Spinal cord (tissue), 10 donors: ENCODE measurements at places on chromosomes 5 and 9.

GRCh38 chr9:34773306-34773910 lies 63.5 kb upstream of the CCL21 start:
- DNase-seq, result no peak

DNA sequence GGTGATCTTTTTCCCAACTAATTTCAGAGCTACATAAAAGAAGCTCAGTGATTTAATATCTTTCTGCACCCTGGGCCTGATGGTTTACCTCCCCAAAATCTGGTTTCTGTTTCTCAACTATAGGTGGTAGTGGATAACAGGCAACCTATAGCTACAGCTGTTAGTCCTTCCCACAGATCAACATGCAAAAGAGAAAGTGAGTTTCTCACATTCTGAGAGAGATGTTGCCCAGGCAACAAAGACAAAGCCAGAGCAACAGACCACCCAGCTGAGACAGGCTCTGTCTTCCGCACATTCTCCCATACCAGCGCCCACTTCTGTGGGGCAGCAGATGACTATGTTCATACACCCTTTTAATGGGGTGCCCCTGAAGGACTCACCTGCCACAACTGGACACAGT lies 40.7 kb upstream of the PPP2R2B start:
- DNase-seq, result peak; percentile 38

DNA sequence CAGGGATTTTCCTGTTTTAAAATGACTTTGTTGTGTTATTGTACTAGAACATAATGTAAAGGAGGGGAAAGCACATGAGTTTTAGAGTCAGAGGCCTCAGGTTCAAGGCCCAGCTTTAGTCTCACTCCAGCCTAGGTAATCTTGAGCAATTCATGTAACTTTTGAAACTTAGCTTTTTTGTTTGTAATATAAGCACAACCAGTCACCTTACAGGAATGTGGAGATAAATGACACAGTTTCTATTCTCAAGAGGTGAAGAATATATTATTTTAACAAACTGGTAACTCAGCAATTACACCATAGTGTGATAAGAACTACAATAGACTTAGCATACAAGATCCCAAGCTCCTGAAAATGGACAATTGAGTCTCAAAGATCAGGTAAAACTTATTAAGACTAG lies 51.2 kb downstream of the ADAMTS19 start:
- DNase-seq, result no peak

DNA sequence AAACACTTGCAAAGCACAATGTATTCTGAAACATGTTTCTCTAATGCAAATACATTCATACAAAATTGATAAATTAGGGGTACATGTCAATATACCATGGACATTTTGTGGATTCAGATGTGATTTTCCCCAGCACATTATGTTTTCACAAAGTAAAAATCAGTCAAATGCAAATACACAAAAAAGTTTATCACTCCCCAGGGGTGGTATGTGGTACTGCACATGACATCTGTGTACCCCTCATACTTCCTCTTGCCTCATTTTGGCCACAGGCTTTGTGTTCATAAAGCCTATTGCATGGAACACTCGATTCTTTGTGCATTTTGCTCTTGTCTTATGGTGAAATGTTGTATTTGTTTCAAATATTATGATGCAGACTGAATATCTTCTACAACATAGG lies 116.8 kb upstream of the PDE4D start:
- no peak for DNase-seq

- no peak for DNase-seq
Observed at GRCh38 chr5:44833249-44833648, 24.5 kb downstream of the MRPS30 start.

- DNase-seq, result no peak
Observed at GRCh38 chr9:73537561-73537960, 385.9 kb downstream of the ANXA1 start.

- no peak for DNase-seq
Observed at GRCh38 chr5:157130925-157131324, 11.7 kb downstream of the MED7 start.

DNA sequence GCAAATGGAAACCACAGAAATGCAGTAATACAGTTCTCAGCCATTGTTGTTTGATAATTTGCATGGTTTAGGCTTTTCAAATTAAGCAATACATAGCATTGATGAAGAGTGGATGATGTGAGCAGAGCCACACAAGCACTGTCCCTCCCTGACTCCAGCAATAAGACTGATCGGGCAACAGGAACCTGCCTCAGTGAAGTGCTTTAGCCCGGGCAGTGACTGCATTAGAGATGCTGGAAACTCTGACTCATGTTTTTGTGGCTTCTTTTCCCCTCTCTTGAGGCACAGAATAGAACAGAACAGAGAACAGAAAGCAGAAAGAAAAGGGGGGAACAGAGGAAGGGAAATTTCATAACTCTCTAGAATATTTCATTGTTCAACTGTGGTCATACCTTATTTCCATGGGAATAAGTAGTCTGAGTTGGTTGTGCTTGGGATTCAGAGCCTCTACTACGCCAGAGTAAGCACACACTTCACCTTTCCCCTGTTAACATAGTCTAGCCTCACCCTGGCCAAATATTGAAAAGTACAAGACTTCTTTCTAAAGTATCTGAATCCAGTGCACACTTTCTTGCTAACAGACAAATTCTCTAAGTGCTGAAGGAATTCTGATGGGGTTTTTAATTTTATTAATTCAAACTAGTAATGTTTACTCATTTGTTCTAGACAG lies 164.8 kb upstream of the VCAN start:
- no peak for DNase-seq

DNA sequence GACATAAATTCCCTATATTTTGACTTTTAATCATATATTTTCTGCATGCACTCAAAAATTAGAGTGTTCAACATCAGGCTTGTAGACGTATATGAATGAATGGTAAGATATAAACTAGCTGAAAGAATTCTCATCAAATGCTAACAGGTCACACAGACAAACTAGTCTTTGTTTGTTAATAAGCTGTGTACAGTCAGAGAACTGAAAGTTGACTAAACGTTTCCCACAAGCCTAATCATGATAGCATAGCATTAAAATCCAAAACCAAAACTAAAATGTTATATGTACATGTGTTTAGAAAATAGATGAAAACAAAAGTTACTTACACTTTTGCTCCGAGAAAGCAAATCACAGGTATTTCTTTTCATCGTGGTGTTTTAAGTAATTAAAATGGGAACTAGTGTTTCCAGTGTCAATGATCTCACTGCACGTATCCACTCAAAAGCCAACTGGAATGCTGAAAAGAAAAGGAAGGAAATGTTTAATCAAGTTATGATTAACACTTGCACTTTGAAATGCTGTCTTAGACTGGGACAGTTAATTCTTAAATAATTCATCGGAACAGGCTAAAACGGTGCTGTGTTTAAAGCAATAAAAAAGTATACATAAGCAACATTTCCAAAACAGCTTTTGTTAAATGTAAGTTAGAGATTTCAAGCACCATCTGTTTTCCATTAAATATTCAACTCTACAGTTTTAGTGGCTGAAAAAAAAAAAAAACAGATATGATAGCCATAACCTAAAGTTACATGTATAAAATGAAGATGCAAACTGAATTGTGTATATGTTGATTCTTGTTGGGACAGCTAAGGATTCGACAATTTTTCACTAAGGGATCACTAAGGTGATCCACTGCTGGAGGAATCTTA lies 291.9 kb upstream of the PDE4D start:
- DNase-seq, result no peak

GRCh38 chr9:137367506-137368430 lies 55.2 kb downstream of the EXD3 start:
- DNase-seq, result no peak

GRCh38 chr9:34169125-34169524 lies 9.7 kb upstream of the UBAP1 start:
- DNase-seq, result no peak
